ENCODE measurements at places on chromosomes 13 and 19.

DNA sequence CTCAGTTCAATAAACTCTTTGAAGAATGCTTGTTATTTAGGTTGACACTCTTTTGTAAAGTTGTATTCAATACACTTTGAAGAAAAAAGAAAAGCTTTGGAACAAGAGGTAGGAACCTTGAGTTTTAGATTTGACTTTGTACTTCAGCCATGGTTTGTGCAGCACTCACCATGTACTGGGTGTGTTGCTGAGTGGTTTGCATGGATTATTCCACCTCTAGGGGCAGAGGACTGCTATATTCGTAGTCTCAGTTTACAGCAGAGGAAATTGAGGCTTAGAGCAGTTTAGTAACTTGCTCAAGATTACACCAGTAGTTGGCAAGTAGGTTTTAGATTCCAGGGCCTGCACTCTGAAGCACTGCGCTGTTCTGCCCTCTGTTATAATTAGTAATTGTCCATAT, 68.8 kb downstream of the DNAJC3 start:
- DNase-seq, result no peak

GRCh38 chr19:279231-279630, 12.0 kb downstream of the PLPP2 start:
- DNase-seq, result no peak

GRCh38 chr19:10625003-10625761, at the start of gene SLC44A2:
SLC44A2 (plus strand) TSS chr19:10625553; CDS start chr19:10625634, 81 bp downstream.
- no peak for DNase-seq

- DNase-seq, result no peak
These were observed 70.9 kb upstream of the MYO16 start for GRCh38 chr13:108558489-108558888.

GRCh38 chr13:113633485-113633873, 24.5 kb downstream of the ATP4B start:
- no peak for DNase-seq

- DNase-seq, result no peak
These were observed 43.9 kb downstream of the RAB20 start for GRCh38 chr13:110517505-110518225.

GRCh38 chr13:61156753-61157152, 258.9 kb downstream of the PCDH20 start:
- no peak for DNase-seq

DNA sequence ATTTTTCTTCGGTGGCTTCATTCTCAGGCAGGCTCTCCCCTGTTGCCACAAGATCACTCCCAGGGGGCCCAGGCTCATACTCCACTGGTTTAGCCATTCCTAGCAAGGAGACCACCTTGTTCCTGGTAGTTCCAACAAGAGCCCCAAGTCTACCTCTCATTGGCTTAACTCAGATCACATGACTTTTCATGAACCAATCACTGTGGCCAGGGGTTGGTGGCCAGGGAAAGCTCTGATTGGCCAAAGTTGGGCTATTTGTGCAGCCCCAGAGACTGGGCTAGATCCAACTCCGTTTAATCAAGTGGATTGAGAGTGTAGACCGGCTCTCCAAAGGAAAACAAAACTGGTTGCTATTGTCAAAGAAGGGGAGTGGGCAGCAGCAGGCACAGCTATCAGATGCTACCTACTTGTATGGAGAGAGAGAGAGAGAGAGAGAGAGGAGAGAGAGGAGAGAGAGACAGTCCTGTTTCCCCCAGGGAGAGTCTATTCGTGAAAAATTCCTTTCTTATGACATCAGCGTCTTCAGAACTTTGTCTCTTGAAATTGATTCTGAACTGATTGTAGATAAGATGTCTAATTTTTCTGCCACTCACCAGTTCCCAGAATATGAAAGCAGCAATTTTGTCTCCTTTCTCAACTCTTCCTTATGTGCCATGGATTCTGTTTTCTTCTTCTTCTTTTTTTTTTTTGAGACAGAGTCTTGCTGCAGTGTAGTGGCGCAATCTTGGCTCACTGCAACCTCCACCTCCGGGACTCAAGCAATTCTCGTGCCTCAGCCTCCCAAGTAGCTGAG, 5.9 kb downstream of the CEACAM19 start:
- DNase-seq, result no peak

- no peak for DNase-seq
These were observed 6.9 kb downstream of the ANGPTL6 start for GRCh38 chr19:10095622-10095947.

- no peak for DNase-seq
These were observed 7.2 kb downstream of the ZBTB7A start for GRCh38 chr19:4059453-4059871.

DNA sequence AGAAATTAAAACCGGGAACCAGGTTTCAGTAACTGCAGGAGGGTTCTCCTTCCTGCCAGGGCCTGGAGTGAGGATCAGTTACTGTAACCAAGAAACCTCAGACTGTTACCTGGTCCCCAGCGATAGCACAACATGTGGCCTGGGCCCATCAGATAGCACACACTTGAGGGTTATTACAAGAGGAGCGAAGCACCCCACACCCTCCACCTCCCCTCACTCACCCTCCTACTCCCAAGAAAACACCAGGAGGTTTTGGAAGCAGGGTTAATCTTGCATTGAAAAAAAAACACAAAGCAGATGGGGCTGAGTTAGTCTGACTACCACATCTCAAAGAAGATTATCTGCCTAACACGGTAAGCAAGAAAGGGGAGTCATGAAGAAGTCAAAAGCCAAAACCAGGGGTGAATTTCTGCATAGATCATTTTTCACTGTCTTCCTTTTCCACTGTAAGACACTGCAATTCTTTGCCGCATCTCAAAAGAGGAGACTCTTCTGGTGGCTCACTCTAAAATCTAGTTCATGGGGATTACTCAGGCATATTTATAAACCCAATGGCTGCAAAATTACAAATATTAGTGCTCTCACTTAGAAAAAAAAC, 75.9 kb upstream of the DOCK9 start:
- no peak for DNase-seq

DNA sequence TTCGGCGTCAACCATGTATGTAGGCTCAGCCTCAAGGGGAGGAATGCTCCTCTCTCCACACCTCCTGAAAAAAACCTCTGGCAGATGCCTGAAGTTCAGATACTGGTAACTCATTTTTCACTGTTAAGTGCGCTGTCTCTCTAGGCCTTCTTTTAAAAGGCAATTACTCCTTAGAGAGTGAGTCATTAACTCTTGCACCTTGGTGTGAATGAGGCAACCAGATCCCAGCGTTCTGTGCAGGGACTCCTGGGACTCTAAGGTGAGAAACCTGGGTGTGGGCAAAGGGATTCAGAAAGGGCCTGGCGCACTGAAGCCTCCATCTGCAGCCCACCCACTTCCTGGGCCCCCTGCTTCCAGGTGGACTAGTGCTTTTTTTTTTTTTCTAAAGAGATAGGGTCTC, 71.7 kb downstream of the SIAH3 start:
- DNase-seq, result no peak

DNA sequence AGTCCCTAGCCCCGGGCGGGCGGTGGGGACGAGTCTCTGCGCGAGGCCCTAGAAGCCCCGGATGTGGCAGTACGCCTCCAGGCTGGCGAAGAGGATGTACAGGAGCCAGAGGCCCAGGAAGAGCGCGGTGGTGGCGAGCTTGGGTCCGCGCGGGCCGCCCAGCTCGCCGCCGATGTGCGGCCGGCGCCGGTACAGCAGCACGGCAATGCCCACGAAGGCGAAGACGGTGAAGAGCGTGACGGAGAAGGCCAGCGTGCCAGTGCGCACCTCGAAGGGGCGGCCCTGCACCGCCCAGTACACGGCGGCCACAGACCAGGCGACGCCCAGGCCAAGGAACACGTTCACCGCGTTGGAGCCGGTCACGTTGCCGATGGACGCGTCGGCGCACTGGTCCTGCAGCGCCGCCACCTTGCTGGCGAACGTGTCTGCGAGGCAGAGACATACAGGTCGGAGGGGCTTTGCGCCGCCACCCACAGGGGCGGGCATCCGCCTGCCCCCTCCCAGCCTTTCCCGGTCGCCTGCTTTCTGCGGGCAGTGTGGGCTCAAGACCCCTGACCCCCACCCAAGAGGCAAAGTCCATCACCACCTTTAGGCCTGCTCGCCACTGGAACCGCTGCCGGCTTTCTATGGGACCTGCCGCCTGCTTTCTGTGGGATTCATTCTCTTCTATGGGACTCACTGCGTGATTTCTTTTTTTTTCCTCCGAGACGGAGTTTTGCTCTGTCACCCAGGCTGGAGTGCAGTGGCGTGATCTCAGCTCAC, 10.9 kb upstream of the MEIS3 start:
- no peak for DNase-seq

- no peak for DNase-seq
These were observed 22.6 kb downstream of the SUGP1 start for GRCh38 chr19:19297759-19298158.

DNA sequence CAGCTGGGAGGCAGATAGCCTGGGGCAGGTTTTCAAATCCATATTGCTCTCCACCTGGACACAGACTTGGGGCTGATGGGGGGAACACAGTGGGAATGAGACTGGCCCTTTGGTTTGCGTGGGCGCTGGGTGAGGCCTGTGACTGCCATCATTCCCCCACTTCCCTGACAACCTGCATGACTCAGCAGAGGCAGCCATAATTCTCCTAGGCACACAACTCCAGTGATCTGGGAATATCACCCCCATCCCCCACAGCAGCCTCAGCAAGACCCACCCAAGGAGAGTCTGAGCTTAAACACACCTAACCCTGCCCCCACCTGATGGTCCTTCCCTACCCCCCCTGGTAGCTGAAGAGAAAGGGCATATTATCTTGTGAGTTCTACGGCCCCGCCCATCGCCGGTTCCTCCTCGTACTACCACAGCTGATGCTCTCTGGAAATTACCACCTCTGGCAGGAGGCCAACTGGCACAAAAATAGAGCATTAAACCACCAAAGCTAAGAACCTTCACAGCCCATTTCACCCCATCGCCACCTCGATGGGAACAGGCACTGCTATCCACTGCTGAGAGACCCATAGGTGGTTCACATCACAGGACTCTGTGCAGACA, 71.0 kb downstream of the RNF17 start:
- no peak for DNase-seq

- no peak for DNase-seq
These were observed 92.3 kb downstream of the TUBA3C start for GRCh38 chr13:19089315-19089714.

GRCh38 chr13:19153782-19154450, 27.7 kb downstream of the TUBA3C start:
- no peak for DNase-seq

DNA sequence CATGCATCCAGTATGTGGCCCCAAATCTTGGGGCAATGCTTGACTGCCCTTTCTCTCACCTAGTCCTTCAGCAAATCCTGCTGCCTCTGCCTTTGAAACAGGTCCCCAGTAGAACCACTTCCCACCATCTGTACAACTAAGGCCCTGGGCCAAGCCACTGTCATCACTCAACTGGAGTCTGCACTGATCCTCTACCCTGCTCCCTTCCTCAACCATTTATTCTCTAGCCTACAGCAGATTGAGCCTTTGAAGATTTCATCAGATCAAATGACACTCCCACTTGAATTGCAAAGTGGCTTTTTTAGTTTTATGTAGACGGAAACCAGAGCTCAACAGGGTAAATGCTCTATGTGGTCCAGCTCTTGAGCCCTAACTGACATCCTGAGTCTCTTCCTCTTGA, 43.5 kb downstream of the ATP8A2 start:
- DNase-seq, result no peak

GRCh38 chr19:48135411-48135810, 24.8 kb upstream of the PLA2G4C start:
- no peak for DNase-seq

DNA sequence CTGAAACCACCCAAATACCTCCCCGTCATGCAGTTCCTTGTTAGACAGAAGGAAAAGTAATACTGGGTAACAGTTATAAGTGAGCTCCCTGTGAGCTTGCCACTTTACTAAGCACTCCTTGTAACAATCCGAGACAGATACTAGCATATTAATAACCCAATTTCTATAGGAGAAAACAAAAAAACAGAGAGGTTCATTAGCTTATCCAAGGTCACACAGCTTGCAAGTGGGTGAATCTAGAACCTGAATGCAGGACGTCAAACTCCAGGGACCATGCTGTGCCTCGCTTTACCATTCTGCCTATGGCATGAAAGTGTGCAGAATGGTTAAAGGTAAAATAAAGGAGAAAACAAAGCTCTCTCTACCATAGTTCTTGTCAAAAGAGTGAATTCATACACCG, 15.4 kb downstream of the SIGLEC5 start:
- no peak for DNase-seq

GRCh38 chr13:30376426-30377311, 45.6 kb upstream of the UBE2L5 start:
- peak; percentile 30 for DNase-seq

DNA sequence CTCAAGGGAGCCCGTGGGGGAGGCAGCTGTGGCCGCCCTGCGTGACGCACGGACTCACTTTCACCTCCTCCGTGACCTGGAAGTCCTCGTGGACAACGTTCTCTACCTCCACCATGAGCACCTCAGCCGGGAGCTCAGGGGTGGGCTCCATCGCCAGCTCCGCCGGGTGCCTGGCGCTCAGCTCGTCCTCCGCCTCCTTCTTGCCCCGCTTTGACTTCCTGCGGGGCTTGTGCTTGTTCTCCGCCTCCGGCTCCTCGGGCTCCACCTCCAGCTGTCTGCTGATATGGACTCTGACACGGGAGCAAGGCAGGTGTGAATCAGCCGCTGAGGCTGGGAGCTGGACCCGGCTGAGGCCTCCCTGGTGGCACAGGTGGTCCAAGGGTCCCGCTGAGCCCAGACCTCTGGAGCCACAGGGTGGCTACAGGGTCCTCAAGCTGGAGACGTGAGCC, 8.2 kb downstream of the LONP1 start:
- DNase-seq, result no peak

GRCh38 chr19:31255174-31255799, 93.9 kb downstream of the TSHZ3 start:
- no peak for DNase-seq

DNA sequence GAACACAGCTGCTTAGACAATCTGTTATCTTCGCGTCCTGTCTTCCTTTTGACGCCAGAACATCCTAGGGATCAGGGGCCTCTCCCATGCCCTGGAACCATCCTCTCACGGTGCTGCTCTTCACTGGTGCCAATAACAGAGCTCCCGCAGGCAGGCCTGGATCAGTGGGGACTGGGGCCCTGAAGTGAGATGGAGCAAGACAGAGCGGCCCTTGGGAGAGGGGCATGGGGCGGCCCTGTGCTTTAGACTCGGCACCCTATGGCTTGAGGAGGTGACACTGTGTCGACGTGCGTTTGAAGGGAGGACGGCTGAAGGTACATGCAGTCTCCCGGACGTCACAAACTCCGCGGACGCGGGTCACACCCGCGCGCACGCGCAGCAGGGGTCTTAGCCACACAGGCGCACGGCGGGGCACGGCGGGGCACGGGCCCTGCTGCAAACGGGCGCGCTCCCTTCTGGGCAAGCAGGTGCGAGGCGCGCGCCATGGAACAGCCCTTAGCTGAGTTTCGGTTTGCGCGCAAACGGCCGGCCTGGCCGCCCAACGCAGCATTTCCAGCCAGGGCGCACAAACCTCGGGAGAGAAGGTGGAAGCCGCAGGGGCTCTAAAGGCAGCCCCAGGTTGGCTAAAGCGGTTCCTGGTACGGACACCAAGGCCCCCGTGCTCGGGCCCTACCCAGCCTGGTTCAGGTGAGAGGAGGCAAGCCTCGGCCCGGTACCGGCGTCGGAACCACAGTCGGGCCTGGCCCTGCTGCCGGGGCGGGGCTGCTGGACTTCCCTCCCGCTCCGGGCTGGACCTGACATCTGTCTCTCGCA, 16.5 kb upstream of the RNF17 start:
- no peak for DNase-seq

GRCh38 chr13:112871742-112872141, 97.3 kb upstream of the MCF2L start:
- DNase-seq, result no peak

- DNase-seq, result no peak
These were observed 170.0 kb downstream of the NUFIP1 start for GRCh38 chr13:44819245-44819644.

GRCh38 chr13:100356889-100357288, 231.7 kb downstream of the GGACT start:
- DNase-seq, result no peak

GRCh38 chr19:40055049-40055448, 982 bp downstream of the ZNF780B start:
- DNase-seq, result no peak
